ENCODE measurements at places on chromosomes 16 and 17.

DNA sequence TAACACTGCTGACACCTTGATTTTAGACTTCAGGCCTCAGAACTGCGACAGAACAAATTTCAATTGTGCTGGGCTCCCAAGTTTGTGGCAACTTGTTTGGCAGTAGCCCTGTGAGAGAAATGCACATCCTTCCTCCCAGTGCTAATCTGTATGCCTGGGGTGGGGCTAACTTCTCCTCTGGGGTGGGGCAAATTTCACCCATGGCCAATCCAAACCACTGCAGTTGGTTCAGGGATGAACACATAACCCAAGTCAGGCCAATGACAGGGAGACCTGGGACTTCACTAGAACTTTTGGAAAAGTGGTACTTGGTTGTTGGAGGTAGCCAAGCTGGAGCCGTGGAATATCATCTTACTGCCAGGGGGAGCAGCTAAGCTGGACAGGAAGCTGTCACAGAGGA, 56.3 kb downstream of the ABCC6 start:
- DNase-seq, result no peak

DNA sequence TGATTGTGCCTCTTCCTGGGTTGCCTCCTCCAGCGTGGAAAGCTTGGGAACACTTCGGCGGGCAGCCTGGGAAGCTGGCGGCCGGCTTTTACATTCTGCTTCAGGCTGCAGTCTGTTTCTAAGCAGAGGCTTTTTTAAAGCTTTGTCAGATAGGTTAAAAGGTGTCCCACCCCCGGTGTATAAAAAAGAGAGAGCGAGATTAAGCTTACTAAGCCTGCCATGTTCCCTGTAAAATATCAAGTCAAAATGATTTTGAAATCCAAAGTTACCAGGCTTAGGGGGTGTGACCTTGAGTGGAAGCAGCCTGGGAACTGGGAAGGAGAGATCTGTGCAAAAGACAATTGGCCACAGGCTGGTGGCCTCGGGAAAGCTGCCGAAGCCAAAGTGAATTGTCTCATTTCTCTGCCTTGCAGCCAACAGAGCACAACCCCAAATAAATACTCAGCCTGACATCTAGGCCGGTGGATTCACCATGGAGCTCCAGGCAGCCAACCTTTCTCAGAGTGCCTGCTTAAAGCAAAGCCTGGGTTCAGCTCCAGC, 254.5 kb downstream of the FTO start:
- no peak for DNase-seq

- no peak for DNase-seq
These were observed 178.5 kb downstream of the MAF start for GRCh38 chr16:79422064-79422463.

DNA sequence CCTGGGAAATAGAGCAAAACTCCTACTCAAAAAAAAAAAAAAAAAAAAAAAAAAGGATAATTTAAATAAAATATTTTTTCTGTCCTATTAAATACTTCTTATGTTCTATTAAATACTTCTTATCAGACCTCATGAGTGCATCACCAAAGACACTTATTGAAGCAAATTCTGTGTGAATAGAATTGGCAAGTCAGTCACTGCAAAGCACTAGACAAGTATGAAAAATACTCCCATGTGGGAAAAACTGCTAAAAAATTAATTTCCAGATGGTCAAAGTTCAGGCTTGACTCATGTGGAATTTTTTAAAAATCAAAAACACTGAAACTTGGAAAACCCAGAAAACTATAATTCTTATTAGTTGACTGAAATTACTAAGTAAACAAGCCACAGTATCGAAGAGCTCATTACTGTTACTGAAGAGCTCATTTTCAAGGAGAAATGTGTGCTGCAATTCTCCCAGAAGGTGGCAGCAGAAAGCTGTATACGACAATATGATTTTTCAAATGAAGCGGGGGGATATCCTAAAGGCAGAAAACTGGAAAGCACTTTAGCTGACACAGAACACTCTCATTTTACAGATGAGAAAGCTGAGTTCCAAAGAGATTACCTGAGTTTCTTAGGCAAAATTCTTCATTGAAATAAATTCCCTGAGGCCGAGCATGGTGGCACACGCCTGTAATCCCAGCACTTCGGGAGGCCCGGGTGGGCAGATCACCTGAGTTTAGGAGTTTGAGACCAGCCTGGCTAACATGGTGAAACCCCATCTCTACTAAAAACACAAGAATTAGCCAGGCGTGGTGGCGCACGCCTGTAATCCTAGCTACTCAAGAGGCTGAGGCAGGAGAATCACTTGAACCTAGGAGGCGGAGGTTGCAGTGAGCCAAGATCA, 15.9 kb upstream of the FBXO47 start:
- DNase-seq, result peak; percentile 60

- no peak for DNase-seq
These were observed 1.1 kb downstream of the TOX3 start for GRCh38 chr16:52545898-52546266.

DNA sequence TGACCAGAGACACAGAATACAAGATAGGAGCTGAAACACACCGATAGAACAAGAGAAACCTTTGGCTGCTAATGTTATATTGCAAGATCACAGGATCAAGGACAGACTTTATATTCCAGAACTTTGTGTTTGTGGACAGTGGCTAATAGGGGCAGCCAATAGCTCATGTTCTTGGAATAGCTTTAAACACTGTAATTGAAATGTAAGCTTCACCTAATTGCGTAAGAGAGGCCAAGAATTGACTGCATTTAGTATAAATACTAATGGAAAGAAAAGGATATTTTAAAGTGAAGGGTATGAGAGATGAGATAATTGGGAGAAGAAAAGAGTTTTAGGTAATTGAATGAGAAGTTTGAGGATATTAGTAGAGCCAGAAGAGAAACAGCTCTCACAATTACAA, 758.8 kb downstream of the CDH11 start:
- no peak for DNase-seq

DNA sequence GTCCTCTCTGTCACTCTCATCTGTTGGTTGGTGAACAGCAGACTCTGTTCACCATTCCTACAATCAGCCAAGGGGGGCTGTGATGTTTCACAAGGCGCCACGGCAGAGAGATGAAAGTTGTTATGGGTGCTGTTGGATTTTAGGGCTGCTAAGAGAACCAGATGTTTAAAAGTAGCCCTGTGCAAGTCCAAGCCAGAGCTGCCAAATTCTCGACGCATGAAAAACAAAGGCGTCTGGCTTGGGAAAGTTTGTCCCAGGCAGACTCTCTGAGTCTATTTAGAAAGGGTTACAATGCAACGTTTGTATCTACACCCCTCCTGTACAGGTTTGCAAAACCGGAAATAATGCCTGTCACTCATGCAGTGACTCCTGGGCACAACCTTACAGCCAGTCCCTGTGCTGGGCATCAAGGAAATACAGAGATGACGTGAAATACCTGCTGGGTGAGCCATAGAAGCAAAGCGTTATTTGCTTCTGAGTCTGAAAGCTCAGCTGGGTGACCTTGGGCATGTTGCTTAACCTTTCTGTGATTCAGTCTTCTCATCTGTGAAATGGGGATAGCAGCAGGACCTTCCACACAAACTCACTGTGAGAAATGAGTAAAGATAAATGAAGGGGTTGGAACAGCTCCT, 74.8 kb downstream of the XYLT1 start:
- DNase-seq, result no peak

DNA sequence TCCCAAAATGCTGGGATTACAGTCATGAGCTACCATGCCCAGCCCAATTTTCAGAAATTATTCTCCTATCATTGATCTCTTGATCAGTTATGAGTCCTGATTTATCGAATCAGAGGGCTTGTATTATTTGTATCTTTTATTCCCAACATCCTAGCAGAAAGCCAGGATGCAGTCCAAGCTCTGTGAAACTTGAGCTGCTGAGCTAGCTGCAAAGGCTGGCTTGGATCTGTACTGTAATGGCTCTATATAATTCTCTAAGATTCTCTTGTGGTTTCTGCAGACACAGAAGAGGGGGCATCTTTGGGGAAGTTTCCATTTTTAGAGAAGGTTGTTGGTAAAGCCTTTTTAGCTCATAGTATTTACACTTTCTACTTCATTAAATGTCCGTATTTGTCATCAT, 227.1 kb downstream of the MAP2K4 start:
- DNase-seq, result no peak

DNA sequence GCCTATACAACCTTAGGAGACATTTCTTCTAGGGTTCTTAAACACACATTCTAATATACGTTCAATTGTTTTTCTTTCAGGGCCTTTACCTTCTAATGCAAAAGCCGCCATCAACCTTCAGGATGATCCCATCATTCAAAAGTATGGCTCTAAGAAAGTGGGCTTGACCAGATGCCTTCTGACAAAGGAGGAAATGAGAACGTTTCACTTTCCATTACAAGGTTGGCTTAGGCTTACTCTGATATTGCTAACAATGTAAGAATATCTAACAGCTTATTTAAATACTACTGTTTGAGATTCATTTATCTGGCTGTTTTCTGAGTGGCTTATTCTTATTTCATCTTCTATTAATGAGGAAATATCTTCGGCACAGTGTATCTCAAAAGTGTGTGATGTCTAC, 15.4 kb downstream of the REXO5 start:
- no peak for DNase-seq

GRCh38 chr17:55314784-55315491, 50.2 kb downstream of the HLF start:
- DNase-seq, result no peak

DNA sequence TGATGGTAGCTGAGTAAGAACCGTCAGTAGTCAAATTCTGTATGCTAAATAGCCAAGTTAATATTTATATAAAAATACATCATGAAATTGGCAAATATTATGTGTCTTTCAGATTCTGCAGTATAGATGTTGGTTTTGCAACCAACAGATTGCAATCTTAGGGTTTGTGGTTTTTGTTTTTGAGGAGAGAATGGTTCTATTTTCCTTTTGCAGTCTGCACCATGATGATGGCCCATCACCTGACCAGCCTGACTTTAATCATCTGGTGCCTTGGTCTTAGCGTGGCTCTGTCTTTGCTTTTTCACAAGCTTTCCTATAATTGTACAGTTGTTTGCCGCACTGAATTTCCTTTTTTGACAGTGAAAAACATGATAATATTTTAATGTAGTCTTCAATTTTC, 50.7 kb downstream of the NUP93 start:
- no peak for DNase-seq

- no peak for DNase-seq
These were observed 3.1 kb downstream of the ALDH3A2 start for GRCh38 chr17:19651451-19652238.

DNA sequence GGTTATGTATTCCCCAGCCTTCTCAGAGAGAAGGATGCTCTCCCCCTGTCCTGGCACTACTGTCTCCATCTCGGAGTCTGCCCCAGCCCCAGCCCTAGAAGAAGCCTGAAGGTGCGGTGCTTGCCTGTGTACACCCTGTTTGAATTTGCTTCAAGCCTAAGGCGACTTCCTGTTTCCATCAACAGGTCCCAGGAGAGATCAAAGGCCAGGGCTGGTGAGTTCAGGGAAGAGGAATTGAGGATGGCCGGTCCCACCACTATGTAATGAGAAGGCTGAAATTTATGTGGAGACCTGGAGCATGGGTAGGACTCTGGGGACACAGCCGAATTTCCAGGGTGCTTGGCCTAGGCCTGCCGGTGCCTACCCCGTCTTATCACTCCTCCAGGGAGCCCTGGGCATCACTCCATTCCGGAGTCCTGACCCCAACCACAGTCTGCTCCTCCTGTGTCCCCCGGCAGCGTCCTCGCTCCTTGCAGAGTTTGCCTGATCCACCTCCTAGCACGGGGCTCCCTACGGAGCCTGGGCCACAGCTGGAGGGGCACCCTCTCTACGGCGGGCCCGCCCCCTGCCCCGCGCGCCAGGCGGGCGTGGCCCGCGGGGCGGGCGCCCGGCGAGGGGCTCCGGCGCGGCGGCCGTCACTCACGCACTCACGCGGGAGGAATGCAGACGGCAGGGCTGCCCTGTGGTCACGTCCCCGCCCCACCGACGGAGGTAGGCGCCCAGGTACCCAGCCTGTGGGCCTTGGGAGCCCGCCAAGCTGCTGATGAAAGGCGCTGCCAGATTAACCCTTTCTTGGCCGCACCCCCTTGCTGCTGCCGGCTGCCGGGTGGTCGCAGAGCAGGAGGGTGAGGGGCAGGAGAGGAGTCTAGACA, 53.8 kb upstream of the TAC4 start:
- DNase-seq, result no peak

- DNase-seq, result peak; percentile 51
These were observed 9.2 kb upstream of the GLIS2 start for GRCh38 chr16:4306470-4307214.

- DNase-seq, result no peak
These were observed at the start of gene FOXL1 for GRCh38 chr16:86578061-86578599. FOXL1 (plus strand) TSS chr16:86578549; CDS start chr16:86578724, 175 bp downstream.

GRCh38 chr17:3256575-3256974, 41.6 kb downstream of the OR3A1 start:
- DNase-seq, result no peak

DNA sequence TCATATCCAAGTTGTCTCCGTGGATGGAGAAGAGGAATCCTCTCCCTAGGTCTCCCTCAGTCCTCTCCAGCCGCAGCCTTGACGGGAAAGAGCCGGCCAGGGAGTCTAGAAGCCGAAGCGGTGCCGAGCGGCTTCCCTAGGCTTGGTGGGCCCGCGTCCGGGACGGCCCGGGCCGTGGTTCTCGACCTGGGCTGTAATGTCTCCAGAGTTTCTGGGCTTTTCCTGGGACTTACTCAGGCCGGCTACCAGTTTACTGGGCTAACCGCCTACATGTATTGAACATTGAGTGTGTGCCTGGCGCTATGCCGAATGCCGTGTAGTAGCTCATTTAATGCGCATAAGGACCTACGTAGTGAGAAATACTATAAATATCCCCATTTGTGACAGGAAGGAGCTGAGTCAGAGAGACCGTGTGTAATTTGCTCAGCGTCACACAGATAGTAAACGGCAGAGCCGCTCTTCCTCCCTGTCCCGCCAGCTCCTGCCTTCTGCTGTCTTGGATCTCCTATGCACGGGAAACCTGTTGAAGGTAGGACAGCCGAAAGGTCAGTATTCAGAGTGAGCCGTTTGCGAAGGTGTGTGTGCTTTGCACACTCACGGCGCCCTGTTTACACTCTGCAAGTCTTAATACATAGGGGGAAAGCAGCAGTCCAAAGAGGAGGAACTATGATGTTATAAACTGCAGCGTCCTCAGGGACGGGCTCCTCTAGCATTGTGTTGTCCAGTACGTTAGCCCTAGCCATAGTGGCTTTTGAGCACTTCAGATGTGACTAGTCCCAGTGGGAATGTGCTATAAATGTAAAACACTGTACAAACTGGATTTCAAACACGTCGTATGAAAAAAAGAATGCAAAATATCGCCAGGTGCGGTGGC, 723 bp upstream of the SPAG5 start:
- peak; percentile 68 for DNase-seq

GRCh38 chr17:11980813-11981212, 16.5 kb downstream of the ZNF18 start:
- no peak for DNase-seq

- DNase-seq, result no peak
These were observed 392 bp downstream of the ZNF213 start for GRCh38 chr16:3135126-3135715.

All from NCI-H2227 treated with DMSO at 0.1 percent for 48 hours (cell line).